ENCODE measurements at places on chromosomes 1 and 21.

GRCh38 chr1:203063287-203063686 lies 22.5 kb downstream of the MYOG start:
- no peak for DNase-seq

DNA sequence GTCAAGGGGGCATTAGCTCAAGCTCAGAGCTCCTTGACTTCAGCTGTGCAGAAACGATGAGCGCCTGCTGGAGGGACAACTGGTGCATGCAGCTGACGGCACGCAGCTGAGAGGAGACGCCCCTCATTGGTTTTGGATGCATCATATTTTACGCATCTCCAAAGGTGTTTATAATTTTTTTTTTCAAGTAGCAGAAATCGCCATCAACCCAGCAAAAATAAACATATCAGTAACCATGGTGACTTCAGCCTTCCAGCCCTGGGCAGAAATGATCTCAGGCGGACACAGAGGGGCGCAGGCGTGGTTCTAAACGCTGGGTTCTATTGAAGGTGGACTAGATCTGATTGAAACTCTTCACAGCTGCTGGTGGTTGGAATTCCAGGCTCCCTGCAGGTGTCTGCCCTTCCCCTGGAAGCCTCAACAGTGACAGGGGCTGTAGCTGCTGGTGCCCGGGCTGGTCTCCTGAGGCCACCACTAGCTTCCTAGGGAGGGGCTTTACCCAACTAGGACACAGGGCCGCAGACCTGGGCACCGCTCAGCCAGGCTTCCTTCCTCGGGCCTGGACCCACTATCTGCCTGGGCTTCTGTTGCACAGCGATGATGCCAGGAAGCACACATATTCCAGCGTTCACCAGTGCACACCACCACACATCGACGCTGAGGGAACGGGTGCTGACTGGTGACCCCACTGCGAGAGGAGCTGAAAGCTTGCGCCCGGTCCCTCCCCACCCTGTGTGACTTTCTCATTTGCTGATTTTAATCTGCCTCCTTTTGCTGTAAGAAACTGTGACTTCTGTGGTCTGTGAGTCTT lies 63.7 kb upstream of the ABCG1 start:
- DNase-seq: no peak

- no peak for DNase-seq
Observed at GRCh38 chr1:163130225-163130856, 61.2 kb downstream of the RGS4 start.

DNA sequence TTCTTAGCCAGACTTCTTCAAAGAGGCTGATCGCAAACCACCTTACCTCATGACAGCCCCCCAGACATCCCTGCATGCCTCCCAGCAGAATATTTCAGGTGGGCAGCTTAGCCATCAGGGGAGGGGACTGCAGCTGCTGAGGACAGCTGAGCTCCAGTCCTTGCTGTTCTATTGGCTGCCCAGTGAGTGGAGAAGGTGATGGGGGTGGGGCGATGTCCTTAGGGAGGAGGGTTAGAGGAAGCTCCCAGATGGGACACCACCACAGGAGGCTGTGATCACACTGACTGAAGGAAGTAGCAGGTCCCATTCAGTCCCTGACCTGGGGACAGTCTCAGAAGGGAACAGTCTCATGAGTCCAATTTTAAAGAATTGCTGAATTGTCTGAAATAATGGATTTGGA lies 38.3 kb downstream of the GJA5 start:
- no peak for DNase-seq

DNA sequence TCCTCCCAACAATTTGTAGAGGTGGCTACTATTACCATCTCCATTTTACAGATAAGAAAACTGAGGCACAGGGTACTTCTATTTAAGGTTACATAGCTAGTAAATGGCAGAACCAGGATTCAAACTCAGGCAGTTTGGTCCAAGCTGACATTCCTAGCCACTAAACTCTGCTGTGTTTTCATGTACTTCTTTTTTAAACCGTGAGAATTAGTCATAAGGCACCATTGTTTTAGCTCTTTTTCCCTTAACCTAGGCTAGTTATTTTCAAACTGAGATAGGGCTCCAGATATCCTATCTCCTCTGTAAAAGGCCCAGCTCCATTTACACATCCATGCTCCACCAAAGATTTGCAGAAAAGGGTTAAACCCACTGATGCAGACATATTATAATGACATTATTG lies 92.9 kb downstream of the PTPN14 start:
- DNase-seq: no peak

DNA sequence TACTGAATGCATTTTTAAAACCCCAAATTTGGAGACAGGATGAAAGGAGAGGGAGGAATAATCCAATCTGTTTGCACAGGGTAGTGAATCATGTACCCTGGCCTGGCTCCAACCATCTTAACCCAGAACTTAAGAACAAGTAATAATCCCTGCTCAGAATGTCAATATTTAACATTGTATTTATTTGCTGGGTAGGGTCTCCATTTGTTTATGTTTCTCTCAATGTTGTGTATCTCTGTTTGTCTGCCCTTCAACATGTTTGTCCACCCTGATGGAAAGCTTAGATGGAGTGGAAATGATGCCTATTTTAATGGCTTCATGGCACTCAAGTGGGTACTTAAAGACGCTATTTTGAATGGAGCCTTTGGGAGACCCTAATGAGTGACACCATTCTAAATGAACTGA lies 54.4 kb upstream of the CDC42BPA start:
- DNase-seq: no peak

GRCh38 chr1:13855554-13855953 lies 155.6 kb downstream of the PRDM2 start:
- no peak for DNase-seq

GRCh38 chr1:214856843-214857242 lies 225.7 kb upstream of the KCNK2 start:
- no peak for DNase-seq

DNA sequence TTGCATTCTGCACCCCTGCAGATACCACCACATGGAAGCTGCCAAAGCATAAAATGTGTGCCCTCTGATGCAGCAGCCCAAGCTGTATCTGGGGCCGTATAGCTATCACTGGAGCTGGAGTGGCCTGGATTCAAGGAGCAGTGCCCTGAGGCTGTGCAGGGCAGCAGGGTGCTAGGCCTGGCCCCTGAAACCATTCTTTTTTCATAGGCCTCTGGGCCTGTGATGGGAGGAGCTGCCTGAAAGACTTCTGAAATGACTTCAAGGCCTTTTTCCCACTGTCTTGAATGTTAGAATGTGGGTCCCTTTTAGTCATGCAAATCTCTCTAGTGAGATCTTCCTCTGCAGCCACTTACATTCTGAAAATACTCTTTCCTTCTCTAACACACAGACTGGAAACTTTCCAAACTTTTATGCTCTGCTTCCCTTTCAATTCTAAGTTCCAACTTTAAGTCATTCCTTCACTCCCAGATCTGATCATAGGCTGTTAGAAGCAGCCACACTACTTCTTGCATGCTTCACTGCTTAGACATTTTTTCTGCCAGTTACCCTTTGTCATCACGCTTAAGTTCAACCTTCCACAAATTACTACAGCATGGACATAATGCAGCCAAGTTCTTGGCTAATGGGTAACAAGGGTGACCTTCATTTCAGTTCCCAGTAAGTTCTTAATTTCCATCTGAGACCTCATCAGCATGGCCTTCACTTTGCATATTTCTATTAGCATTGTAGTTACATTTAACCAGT lies 42.4 kb downstream of the DRAM2 start:
- no peak for DNase-seq

All from NB4 (cell line).